ENCODE measurements at places on chromosomes 4 and X.
A peak's percentile ranks its signal among the peaks of the same experiment; 100 is the strongest.

GRCh38 chr4:2041239-2042130 is 17.6 kb upstream of the NAT8L start:
- peak; percentile 91 for DNase-seq

- no peak for DNase-seq
These were observed 1.0 kb upstream of the C4orf54 start for GRCh38 chr4:99658666-99659065.

GRCh38 chr4:53589511-53589910 is 1.8 kb downstream of the LNX1 start:
- no peak for DNase-seq

DNA sequence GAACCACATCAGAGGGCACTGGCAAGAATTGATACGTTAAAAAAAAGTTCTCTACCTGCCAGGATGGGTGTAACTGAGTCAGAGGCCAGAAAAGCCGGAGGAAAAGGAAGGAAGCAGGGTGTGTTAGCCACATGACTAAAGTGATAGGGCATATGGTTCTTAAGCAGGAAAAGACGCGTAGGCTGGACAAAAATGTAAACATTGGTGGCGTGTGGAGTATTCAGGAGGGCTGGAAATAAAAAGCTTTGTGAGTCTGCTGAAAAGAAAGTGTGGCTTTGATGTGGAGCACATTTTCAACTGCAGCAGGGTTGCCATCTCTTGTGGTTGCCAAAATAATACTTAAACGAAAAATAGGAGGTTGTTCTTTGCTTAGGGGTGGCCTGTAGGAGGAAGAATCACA is 186.5 kb upstream of the RPL34 start:
- no peak for DNase-seq

- no peak for DNase-seq
These were observed 31.4 kb downstream of the SH3RF1 start for GRCh38 chr4:169239221-169239905.

DNA sequence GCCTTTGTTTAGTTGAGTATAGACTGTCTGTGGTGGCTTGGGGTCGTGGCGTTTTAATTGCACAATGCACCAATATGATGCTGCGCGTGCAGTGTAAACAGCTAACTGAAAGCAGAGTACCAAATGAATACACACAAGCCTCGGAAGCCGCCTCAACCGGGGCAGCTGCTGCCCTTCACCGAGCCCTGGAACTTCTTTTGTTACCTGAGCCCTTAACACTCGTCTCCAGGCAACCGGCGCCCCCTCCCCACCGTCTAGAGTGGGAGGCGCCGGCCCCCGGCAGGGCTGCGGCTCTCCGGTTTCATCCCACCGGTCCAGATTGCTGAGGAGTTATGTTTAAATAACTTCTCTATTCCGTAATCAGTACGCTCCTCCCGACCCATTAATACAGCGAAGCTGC is 173.2 kb upstream of the TBL1X start:
- no peak for DNase-seq

GRCh38 chrX:14027036-14027435 is 2.7 kb downstream of the GEMIN8 start:
- peak; percentile 43 for DNase-seq

DNA sequence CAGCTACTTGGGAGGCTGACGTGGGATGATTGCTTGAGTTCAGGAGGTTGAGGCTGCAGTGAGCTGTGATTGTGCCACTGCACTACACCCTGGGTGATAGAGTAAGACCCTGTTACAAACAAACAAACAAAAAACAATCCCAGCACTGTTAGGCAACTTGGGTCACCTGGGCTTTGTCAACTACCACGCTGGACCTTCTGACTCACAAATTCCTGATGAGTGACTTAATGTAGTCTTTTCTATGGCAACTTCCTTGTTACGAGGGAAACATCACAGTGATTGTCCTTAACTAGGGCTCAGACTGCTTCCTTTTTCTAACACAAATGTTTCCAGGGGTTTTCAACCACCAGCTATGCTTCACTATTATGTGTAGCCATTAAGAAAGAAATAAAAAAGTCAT is 128.8 kb upstream of the GPC4 start:
- no peak for DNase-seq

- no peak for DNase-seq
These were observed 74.6 kb downstream of the MXRA5 start for GRCh38 chrX:3271834-3272186.

GRCh38 chrX:24506082-24506481 is 41.0 kb downstream of the PDK3 start:
- no peak for DNase-seq

DNA sequence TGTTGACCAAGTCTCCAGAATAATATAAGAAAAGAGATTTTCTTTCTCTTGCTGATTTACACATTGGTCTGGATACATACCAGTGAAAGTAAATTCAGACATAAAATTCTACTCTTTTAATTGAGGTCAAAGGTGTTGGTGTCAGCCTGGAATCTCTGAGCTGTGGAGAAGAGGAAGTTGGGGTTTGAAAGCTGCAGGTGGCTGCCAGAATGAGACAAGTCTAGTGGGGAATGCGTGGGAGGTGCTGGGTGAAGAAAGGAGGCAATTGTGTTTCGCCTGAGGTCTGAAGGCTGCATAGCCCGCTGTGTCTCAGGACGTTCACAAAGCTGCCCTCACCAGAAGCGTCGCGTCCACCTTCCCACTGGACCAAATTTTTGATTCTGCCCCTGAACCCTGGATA is 31.2 kb downstream of the PHEX start:
- peak; percentile 50 for DNase-seq

DNA sequence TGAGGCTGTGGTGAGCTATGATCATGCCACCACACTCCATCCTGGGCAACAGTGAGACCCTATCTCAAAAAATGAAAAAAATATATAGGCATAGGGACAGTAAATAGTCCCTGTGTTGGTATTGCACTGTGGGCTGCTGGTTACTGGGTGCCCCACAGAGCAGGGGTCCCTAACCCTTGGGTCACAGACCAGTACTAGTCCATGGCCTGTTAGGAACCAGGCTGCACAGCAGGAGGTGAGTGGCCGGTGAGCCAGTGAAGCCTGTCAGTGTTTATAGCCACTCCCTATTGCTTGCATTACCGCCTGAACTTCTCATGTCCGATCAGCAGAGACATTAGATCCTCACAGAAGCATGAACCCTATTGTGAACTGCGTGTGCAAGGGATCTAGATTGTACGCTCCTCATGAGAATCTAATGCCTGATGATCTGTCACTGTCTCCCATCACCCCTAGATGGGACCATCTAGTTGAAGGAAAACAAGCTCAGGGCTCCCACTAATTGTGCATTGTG is 106.5 kb downstream of the TNIP2 start:
- DNase-seq, result peak; percentile 12

GRCh38 chr4:134132086-134132783 is 69.4 kb downstream of the PABPC4L start:
- no peak for DNase-seq

DNA sequence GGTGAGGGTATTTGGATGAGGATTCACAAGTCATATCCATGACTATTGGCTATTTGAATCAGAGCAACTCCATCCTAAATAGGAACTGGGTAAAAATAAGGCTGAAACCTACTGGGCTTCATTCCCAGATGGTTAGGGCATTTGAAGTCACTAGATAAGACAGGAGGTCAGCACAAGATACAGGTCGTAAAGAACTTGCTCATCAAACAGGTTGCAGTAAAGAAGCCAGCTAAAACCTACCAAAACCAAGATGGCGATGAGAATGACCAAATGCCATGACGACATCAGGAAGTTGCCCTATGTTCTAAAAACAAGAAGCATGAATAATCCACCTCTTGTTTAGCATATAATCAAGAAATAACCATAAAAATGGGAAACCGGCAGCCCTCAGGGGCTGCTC is 224.9 kb downstream of the PACRGL start:
- DNase-seq, result no peak

DNA sequence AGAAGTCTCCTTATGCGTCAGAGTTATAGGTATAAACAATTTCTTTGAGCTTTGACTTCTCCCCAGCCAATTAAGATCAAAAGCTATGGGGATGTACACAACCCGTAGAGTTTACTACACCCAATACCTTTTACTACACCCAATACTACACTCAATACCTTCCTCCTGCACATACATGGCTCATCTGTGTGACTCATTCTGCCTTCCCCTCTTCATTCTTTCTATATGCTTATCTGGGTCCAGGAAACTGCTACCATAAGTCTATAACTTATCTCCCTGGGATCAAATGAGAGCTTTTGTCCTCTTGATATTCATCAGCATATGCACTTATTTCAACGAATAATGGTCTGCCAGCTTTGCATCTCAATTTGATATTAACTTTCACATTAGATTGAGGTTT is 28.2 kb downstream of the ANKRD50 start:
- no peak for DNase-seq

GRCh38 chrX:101078716-101079598 is at the start of gene TMEM35A:
TSS of gene TMEM35A (plus strand) at chrX:101078879. CDS start at chrX:101079003, 124 bp downstream.
- DNase-seq, result no peak

DNA sequence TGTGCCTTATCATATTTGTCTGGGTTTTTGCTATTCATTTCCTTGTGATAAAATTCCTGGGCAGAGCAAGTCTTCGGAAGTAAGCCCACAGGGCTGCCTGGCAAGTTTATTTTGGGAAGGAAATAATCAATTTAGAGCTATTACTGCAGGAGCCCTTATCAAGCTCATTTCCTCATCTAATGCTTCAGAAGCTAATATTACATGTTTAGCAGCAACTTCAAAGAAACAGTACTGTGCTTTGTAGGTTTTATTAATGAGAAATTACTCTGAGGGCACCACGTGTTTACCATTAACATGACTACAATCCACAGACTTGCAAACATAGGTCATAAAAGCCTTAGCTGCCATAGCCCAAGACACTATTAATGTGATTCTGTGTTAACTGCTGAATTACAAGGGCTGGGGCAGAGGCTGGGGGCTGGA is 540.0 kb downstream of the SPRY1 start:
- DNase-seq, result no peak

- DNase-seq, result no peak
These were observed 58.5 kb upstream of the NUDT6 start for GRCh38 chr4:122980860-122981259.

- no peak for DNase-seq
These were observed 114.4 kb downstream of the MSN start for GRCh38 chrX:65781845-65782244.

GRCh38 chrX:10795721-10796120 is 175.3 kb upstream of the MID1 start:
- no peak for DNase-seq

DNA sequence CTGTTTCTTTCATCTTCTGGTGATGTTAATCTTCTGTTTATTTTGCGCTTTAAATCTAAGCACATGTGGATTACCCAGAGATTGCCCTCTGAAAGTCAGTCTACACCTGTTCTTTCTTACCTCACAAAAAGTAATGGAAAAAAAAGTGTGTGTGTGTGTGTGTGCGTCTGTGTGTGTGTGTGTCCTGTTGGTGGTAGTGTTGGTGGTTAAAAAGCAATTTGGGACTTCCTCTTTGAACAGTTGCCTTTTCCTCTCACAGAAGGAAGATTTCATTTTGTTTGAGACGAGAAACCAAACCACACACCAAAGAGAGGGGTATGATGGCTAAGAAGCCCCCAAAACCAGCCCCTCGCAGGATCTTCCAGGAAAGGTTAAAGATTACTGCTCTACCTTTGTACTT is at the start of gene STAP1:
Gene STAP1, plus strand, starts transcription at position 235 of the 400 bp plus-strand sequence. Its CDS starts 83 bp downstream, at position 318.
- DNase-seq, result no peak

DNA sequence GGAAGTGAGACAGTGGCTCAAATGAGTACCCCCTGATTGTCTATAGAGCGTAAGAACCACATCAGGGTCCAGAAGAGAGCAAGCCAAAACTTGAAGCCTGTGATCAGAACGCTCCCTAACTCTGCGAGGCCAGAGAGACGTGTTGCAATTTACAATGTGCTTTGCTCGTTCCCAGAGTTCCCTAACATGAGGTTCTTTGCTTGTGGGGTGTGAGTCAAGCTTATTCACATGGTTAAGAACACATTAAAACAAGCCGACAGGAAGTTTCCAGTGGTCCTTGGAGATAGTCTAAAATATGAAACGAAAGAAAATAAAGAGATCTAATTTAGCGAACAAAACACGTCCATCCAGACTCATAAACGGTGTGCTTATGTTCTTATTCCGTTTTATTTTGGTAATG is 702.3 kb downstream of the TRIML1 start:
- DNase-seq, result no peak

- DNase-seq, result no peak
These were observed 53.3 kb upstream of the PASD1 start for GRCh38 chrX:151510203-151510602.

GRCh38 chr4:116925900-116926457 is 159.4 kb downstream of the TRAM1L1 start:
- DNase-seq, result no peak

- peak; percentile 72 for DNase-seq
These were observed 30.5 kb upstream of the TCEAL4 start for GRCh38 chrX:103554687-103555424.

GRCh38 chr4:2944586-2945526 is 18.4 kb downstream of the NOP14 start:
- DNase-seq, result peak; percentile 26

DNA sequence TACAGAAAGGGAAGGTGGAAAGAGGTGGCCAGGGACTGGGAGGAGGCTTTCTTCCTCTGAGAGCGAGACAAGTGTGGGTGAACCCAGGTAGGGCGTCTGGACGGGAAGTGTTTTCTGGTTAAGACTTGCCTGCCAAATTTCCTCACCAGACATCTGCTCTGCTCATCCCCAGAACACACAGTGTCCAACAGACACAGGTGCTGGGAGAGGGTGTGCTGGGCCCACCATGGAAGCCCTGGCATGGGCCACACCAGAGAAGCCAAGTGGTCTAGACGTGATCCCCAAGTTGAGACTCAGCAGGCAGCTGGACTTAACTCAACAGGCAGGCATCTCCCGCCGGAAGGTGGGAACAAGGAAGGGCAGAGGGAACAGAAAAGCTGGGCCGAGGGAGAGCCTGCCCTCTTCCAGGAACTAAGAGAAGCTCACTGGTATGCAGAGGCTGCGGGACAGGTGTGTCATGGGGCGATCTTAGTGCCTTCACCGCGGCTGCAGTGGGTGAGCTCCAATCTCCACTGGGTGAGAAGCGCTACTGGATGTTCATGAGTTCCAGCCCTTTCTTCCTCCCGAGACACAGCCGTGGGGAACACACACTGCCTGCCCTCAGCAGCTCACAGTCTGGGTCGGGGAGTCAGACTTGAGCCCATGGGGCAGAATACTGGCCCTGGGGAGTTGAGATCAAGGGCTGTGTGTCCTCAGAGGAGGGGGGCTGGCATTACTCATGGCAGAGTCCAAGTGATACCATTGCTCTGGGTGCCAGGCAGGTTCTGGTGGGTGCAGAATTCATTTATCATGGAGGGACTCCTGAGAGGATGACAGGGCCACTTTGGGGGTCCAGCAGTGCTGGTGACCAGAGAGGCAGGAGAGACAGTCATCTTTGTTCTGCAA is 110.2 kb downstream of the CPZ start:
- DNase-seq, result peak; percentile 3

- no peak for DNase-seq
These were observed 415 bp upstream of the TENM3 start for GRCh38 chr4:182242787-182243186.

Measured in activated T-cell treated with anti-CD3 and anti-CD28 coated beads, Interleukin-2, amount 50 U/mL, for 24 hours (primary cell).